ENCODE measurements at places on chromosomes 1 and 21. TPM values are rescaled to one million over a fixed set of nuclear protein-coding genes. Genes with fewer than 3 reads are reported as not detected.

- DNase-seq: peak; percentile 40
Observed at GRCh38 chr1:179840107-179840506, 37.5 kb downstream of the TOR1AIP2 start.

LDLRAD1 gene
- total RNA-seq: not detected

GRCh38 chr1:215529111-215529510 lies 38.0 kb upstream of the KCTD3 start:
- DNase-seq: no peak

DNA sequence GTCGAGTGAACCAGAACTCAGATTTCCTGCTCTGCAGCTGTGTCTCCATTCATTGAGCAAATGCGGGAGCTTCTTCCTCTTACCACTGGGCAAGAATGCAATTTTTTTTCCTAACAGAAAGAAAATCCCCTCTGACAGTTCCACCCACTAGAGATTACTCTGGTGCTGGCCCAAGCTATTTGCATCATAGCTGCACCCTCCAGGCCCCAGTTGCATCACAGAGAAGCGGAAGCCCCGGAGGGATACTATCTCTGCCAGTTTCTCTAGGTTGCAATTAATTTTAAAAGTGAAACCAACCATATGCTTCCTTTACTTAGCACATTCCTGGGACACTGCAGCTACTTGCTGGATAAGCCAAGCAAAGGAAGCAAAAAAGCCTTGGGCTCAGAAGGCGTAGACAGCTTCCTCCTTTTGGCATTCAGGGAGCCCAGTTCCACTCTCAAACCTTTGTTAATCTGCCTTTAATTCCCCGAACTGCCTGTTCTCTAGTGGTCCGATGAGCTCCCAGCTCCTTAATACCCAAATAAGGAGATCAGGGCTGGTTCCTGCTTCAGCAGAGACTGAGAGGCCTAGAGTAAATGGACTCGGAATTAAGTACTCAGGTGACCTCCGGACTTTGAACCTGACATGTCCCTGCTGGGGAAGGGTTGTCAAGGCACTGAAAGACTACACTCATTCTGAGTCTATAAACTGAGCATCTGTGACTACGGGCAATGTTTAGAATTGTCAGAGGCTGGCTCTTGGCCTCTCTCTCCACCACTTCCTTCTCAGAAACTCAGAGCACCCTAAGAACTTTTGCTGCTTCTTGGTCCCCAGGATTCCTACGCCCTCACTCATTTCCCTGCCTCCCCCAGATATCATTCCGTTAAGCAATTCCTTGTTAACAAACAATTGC lies 72.5 kb upstream of the TNFSF18 start:
- peak; percentile 65 for DNase-seq

- DNase-seq: no peak
Observed at GRCh38 chr21:41900401-41900800, 21.3 kb upstream of the PRDM15 start.

GRCh38 chr1:206419783-206420182 lies 50.5 kb upstream of the IKBKE start:
- no peak for DNase-seq

- DNase-seq: no peak
Observed at GRCh38 chr1:103101399-103101798, 6.9 kb downstream of the COL11A1 start.

DNA sequence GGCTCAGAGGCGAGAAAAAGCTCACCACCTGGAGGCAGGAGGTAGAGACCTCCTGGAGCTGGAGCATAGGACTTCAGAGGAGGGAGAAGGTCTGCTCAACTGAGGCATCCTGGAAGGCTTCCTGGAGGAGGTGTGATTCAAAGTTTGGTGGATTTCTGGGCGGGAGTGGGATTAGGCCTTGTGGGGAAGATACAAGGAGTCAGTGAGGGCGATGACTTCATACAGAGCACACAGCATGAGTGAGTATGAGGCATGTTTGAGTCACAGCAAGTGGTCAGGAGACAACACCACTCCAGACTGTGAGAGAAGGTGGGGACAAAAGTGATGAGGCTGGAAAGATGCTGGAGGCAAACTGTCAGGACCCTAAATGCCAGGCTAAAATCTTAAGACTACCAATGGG lies 77.6 kb downstream of the MATN1 start:
- DNase-seq: no peak

DNA sequence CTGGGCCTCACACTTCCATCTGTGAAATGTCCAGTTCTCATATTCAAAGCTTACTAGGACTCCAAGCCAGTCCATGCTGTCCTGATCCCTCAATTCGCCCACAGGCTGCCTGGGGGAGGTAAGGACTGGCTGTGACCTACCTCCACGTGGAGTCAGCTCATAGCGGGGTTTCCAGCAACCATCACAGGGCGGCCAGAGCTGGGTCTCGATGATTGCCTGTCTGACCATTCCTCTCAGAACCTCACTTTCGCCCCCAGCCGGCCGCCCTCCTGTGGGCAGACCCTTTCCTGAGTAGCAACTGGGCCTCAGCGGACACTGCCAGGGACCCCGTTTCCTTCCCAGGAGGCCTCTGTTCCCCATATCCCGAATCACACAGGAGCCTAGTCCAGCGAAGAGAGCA lies 3.4 kb upstream of the RUNX3 start:
- no peak for DNase-seq

- no peak for DNase-seq
Observed at GRCh38 chr1:112983537-112984131, 27.6 kb upstream of the SLC16A1 start.

DNA sequence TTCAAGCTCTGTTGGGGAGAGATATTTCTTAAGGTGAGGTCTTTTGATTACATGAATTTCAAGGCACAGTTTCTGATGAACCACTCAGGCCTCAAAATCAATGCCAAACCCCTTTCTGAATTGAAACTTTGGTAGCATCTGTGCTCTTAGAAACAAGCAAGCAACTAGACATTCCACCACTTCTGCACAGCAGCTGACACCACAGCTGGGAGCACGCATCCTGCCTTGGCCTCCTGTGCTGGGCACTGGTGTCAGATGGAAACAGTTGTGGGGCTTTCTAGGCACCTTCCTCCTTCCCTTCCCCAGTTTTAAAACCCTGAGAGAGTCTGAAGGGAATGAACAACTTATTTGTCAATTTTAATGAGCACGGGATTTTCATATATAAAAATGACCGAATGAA lies 360.2 kb downstream of the ADGRL2 start:
- no peak for DNase-seq

DNA sequence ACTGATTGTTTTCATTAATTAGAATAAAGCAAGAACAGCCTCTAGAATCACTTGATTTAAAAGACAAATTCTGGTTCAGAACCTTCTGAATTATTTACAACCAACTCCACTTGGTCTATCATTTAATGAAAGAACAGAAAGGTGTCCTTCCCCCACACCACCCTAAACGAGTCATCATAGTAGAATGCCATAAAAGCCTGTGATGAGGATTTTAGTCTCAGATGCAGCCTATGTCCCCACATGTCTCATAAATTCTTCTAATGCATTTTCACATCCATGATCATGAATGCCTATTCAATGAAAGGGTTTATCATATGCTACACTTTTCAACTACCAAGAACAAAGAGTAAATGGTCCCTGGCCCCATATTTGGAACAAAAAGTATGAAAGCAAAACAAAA lies 508.1 kb downstream of the DPYD start:
- no peak for DNase-seq

GRCh38 chr1:116325922-116326321 lies 47.1 kb upstream of the ATP1A1 start:
- no peak for DNase-seq

CPT2 gene
- 11.6 TPM for total RNA-seq

DNA sequence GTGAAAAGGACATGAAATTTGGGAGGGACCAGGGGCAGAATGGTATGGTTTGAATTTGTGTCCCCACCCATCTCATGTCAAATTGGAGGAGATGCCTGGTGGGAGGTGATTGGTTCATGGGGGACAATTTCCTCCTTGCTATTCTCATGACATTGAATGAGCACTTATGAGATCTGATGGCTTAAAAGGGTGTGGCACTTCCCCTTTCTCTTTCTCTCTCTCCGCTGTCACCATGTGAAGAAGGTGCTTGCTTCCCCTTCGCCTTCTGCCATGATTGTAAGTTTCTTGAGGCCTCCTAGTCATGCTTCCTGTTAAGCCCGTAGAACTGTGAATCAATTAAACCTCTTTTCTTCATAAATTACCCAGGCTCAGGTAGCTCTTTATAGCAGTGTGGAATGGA lies 7.6 kb upstream of the GBP4 start:
- no peak for DNase-seq

TTLL10 gene
- total RNA-seq: not detected

KRTAP13-1 gene
- not detected for total RNA-seq

- no peak for DNase-seq
Observed at GRCh38 chr1:118898712-118899111, 89.4 kb downstream of the TBX15 start.

DNA sequence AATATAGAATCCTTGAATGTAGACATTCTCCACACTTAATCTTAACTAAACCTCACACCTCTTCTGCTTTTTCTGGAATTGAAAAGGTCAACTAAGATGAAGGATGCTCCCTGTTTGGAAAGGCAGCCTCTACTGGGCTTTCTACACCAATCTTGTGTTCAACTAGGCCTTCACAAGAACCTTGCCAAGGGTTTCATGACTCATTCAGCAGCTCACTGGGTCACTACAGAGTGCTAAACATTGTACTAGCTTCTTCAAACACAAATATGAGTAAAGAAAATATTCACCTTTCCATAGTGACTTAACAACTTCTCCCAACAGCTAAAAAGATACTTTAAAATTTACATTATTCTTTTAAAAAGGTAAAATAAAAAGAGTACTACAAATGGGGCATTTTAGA lies 135.3 kb upstream of the PRMT6 start:
- no peak for DNase-seq

GRCh38 chr1:152783095-152783494 lies 3.0 kb upstream of the LCE1E start:
- DNase-seq: no peak

GRCh38 chr1:195345149-195345548 lies 1263.1 kb downstream of the KCNT2 start:
- DNase-seq: no peak

MAB21L3 gene
- total RNA-seq: not detected

DAP3 gene
- total RNA-seq: 98.9 TPM

PRELP gene
- not detected for total RNA-seq

F5 gene
- not detected for total RNA-seq

TLR5 gene
- total RNA-seq: 0.16 TPM

- DNase-seq: peak; percentile 7
Observed at GRCh38 chr1:154263465-154264332, 8.7 kb upstream of the HAX1 start.

DNA sequence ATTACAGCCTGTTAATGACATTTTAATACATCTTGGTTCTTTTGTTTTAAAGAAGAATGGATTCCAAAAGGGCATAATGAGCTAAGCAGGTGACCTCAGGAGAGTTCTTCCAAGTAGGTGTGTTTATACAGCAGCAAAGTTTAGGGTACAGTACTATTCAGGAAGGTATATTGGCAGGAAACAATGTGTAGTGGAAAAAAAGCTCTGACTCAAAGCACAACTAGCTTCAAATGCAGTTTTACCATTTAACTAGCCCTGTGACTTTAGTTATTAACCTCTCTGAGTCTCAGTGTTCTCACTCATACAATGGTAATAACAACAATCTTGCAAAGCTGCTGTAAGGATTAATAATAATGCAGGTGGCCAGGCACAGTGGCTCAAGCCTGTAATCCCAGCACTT lies 29.9 kb downstream of the FAF1 start:
- peak; percentile 46 for DNase-seq

- DNase-seq: peak; percentile 61
Observed at GRCh38 chr1:50750021-50750619, 209.9 kb downstream of the FAF1 start.

- no peak for DNase-seq
Observed at GRCh38 chr1:234258071-234258470, 115.2 kb upstream of the COA6 start.

DNA sequence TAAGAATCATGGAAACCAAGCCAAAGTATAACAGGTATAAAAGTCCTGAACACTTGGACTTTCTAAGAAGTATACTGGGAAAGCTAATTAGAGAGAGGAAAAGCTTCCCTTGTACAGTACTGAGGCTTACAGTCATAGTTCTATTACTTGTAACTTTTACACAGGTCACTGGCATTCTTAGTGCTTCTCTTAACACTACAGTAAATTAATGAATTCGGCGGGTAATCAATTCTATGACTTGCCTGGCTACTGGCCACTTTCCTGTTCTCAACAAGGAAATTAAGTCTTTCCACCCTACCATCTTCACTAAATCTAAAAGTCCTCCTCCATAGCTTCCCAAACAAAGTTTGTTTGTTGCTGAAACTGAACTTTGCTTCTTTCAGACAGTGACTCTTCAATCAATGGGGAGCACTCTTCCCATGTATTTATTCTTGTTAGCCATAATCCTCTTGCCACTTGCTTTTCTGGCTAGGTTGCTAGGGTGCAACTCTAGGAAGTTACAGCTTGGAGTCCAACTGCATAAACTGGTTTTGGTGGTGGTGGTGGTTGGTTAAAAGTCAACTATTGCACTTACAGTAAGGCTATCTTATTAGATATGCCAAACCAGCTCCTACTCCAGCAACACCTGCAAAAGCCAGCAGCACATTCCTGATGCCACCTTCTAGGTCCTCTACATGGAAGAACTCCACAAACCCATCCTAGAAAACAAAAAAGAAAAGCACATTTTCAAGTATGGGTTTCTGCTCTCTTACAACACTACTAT lies 2.4 kb downstream of the MCL1 start:
- no peak for DNase-seq

- DNase-seq: no peak
Observed at GRCh38 chr1:235100194-235100772, 28.4 kb downstream of the TOMM20 start.

CELA3B gene
- total RNA-seq: not detected

GRCh38 chr1:90591355-90591969 lies 125.6 kb downstream of the BARHL2 start:
- DNase-seq: no peak

DNA sequence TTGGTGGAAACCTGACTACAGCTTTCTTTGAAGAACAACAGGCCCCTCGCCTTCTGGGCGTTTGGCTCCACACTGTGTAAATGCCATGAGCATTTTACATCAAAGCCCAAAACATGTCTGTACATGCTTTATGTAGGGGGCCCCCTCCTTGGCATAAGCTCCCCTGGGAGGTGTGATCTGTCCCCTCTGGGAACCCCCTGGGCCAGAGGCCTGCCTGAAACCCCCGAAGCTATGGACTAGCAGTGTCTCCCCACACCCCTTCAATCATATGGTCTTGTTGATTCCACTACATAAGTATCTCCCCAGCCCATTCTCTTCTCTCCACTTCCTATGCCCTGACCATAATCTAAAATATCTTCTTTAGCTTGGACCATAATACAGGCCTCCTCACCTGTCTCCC lies 241.5 kb downstream of the C1orf94 start:
- DNase-seq: no peak

HORMAD1 gene
- total RNA-seq: not detected

SRGAP2B gene
- 76.7 TPM for total RNA-seq

AMY1C gene
- not detected for total RNA-seq

DNA sequence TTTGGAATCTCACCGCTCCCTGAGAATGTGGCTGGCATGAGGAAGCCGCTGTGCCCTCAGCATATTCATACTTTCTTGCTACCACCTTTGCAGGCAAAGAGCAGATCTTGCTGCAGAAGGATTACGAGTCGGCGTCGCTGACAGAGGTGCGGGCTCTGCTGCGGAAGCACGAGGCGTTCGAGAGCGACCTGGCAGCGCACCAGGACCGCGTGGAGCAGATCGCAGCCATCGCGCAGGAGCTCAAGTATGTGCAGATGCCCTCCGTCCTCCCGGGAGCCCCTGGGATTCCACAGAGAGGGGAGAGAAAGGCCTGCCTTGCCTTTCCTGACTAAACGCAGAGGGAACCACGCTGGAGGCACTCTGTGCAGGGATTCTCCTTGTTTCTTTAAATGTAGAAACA lies 50.6 kb upstream of the MTR start:
- DNase-seq: no peak

PDC gene
- not detected for total RNA-seq

WNT2B gene
- total RNA-seq: 3.6 TPM

GPR3 gene
- total RNA-seq: 2.4 TPM

Data from endothelial cell of umbilical vein (primary cell).